ENCODE measurements at places on chromosomes 1 and 21. TPM values are rescaled to one million over a fixed set of nuclear protein-coding genes. Genes with fewer than 3 reads are reported as not detected.

LDLRAD1 gene
- not detected for total RNA-seq

FCGR3B gene
- total RNA-seq, result not detected

CELA3A gene
- total RNA-seq, result not detected

S100A8 gene
- not detected for total RNA-seq

VAV3 gene
- total RNA-seq, result 16.4 TPM

AKT3 gene
- total RNA-seq, result 51.7 TPM

CYP4X1 gene
- total RNA-seq, result not detected

IRF6 gene
- total RNA-seq, result 0.82 TPM

GUCA2B gene
- not detected for total RNA-seq

LCE2A gene
- total RNA-seq, result not detected

FCRL4 gene
- not detected for total RNA-seq

CSF1 gene
- total RNA-seq, result 62.4 TPM

RAB7B gene
- total RNA-seq, result 0.63 TPM

HPDL gene
- 0.24 TPM for total RNA-seq

NCAM2 gene
- 7.6 TPM for total RNA-seq

CYP2J2 gene
- 0.58 TPM for total RNA-seq

TSSK3 gene
- total RNA-seq, result not detected

CLCA4 gene
- total RNA-seq, result not detected

CFHR1 gene
- total RNA-seq, result not detected

FHAD1 gene
- total RNA-seq, result 0.34 TPM

DIP2A gene
- total RNA-seq, result 38.1 TPM

AMY2A gene
- not detected for total RNA-seq

All from glomerular endothelial cell (primary cell).